Frontal cortex (tissue), 4 donors: ENCODE measurements at places on chromosomes 3 and 15.

DNA sequence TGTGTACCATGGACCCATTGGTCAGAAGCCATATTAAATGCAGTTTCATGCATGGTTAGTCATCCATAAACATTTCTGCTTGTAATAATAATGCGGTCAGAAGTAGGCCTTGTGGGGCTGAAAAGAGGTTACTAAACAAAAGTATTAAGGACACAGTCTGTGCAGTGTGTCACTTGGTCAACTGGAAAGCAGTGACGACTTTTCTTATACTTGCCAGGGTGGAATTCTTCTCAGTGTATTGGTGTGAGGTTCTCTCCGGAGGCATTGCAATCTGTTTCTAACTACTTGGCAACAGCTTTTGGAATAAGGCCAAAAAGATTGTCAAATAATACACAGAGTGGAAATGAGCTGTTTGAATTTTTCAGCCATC, 46.8 kb downstream of the CHL1 start:
- no peak for DNase-seq

- no peak for DNase-seq
Measured at GRCh38 chr3:178900029-178900646, 171.5 kb downstream of the ZMAT3 start.

GRCh38 chr3:119620899-119621298, 23.2 kb downstream of the PLA1A start:
- DNase-seq, result no peak

- DNase-seq, result no peak
Measured at GRCh38 chr3:1117843-1118473, 25.1 kb downstream of the CNTN6 start.

DNA sequence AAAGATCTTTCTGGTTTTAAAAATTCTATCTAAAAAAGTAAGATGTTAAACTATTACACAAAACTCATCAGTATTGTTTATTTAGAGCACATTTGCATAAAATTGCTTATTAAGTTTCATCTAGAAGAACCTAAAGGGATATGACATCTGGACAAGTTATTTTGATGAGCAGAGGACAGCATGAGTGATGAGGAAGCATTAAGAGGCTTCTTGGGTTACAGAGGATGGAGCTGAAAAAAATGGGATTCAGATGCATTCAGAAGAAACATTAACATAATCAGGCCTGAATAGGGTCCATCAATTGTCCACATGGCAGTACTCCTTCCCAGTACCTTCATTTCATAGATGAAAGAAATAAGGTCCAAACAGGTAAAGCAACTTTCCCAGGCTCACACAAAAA, 41.6 kb downstream of the IMPG2 start:
- DNase-seq, result no peak

DNA sequence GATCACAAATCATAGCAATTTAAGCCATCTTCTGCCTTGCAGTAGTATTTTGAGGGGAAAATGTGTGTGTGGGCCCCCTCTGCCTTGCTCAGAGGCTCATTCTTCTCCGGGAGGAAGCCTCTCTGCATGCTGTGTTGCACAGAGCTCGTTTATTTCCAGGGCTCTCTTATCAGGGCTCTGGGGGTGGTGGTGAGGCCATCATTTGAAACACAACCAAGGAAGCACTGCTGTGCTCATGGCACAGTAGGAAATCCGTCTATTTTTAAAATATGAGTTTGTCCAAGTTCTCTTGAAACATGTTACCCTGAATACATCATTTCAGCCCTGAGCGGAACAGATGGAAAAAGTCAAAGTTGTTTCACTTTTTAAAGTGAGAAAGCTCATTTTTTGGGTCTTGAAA, 369.0 kb upstream of the CFAP20DC start:
- DNase-seq, result no peak

- DNase-seq, result no peak
Measured at GRCh38 chr3:17771177-17772017, 29.0 kb upstream of the TBC1D5 start.

- DNase-seq, result no peak
Measured at GRCh38 chr15:101283931-101284330, 6.6 kb upstream of the SELENOS start.

DNA sequence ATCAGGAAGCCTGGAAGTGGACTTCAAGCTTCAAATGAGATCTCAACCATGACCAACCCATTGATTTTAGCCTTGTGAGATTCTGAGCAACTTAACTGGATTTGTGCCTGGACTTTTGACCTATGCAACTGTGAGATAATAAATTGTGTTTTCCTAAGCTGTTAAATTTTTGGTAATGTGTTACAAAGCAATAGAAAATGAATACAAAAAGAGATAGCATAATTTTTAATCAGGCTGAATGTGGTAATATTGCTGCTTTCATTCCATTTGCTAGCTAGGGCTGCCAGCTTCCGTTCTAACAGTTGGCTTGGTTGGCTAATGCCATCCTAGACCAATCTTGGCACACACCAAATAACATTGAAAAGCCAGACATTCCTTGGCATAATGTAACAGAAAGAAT, 12.2 kb downstream of the PROS1 start:
- DNase-seq, result no peak

- no peak for DNase-seq
Measured at GRCh38 chr15:101314336-101315125, 19.5 kb upstream of the SNRPA1 start.

DNA sequence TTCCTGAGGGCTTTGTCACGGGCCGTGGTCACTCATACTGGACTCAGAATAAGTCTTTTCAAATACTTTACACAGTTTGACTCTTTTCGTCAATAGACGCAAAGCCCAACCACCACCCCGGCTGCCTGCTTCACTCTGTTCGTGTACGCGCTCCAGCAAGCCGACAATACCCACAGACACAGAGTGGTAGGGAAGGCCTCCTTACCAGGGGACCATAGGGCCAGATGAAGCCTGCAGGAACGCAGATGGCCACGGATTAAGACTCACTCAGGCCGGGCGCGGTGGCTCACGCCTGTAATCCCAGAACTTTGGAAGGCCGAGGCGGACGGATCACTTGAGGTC, 29.7 kb downstream of the EFCAB12 start:
- no peak for DNase-seq

DNA sequence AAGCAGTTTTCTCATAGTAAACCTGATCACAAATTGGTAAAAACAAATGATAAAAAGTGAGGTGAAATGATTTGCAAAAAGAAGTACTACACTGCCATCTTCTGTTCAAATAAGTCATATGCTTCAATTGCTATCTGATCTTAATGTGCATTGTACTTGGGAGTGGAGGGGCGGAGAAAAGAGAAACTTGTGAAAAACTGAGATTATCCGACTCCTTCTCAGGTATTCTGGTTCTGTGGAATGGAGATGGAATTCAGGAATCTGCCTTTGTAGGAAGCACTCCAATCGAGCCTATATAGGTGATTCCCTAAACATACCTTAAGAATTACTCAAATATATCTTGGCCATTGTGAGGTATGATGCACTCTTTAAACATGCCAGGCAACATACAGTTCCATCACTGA, 180.6 kb downstream of the CHL1 start:
- no peak for DNase-seq

DNA sequence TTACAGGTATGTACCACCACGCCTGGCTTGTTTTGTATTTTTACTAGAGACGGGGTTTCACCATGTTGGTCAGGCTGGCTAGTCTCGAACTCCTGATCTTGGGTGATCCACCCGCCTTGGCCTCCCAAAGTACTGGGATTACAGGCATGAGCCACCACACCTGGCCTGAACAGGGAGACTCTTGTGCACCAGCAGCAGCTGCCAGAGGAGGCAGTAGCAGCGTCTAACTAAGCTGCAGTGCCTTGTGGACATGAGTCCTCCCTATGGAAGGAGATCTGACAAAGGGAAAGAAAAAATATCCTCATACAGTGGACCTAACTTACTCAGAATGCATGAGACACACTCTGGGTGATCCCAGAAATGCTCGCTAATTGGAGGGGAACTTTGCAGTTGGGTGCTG, 36.8 kb upstream of the NEO1 start:
- DNase-seq, result no peak

DNA sequence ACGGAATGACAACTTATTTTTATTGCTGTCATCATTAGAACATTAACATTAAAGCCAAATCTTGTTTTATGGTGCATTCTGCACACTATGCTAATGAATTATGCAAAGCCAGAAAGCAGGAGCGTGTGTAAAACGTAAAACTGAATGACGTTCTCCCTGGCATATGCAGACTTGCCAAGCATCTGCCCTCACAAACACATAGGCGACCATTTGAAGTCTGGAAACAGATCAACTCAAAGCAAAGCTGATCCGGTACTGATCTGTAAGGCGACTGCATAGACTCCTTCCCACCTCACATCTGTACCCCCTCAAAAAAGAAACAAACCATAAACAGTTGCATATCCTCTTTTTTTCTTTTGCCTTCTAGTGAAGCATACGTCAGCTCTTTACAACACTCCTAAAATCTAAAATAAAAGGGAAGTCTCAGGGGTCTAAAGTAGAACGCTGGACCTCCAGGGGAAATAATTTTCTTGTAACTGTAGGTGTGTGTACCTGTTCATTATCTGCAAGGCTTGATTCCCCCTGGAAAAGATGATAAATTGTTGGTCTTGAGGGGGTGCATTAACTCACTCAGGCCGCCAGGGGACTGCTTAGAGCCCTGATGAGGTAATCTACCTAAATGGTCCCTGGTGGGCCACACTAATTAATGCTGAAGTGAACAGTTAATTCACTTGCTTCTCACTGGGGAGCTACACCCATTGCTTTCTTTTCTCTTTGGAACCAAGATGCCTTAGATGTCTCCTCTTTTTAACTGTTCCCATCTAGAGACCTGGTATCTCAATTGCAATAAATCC, 231.4 kb downstream of the CDIN1 start:
- peak; percentile 4 for DNase-seq

- no peak for DNase-seq
Measured at GRCh38 chr3:51982352-51982837, 940 bp upstream of the ACY1 start.

DNA sequence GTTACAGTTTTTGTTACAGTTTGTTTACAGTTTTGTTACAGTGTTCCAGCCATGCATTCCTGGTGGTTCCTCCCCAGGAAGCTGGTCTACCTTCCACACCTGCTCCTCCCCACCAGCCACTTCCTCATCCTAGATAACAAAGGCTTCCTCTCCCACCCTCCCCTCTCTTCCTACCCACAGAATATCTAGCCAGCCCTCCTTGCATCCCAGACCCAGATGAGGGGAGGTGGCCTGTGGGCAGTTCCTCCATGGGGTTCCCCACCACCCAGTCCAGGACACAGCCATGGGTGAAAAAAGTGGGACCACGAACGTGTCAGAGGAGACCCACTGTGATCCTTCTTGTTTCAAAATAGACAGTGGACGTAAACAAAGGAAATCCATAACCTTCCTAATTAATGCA, 122.8 kb upstream of the ABHD17C start:
- DNase-seq, result no peak

DNA sequence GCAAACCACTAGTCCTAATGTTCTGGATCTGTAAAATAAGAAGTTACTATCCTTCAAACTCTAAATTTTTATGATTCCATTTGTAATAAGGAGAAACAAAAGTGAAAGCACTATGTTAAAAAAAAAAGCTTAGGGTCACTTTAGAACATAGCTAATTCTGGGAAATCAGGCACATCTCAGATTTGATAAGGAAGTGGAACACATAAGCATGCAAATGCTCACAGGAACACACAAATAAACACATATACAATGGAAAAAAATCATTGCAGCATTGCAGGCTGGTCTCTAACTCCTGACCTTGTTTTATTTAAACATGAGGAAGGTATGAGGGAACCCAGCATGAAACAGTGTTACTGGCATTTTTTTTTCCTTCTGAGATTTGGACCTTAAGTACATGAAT, 63.2 kb upstream of the TNFSF10 start:
- no peak for DNase-seq

DNA sequence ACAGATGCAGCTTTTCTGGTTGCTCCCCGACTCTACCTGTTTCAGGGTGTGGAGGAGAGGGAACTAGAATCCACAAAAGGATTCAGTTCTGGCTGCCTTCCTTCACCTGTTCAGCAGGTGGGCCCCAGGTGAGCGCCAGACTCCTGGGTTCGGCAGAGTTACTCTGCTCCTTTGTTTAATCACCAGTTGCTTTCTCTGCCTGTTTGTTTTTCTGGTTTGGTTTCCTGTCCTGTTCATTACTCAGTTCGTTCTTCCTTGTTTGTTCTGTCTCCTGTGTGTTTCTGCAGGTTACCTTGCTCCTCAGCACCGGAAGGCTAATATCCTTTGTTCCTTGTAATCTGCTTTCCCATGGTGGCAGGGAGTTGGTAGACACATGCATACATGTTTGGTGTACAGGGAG, 508.5 kb upstream of the ATP11B start:
- no peak for DNase-seq

- DNase-seq, result peak; percentile 51
Measured at GRCh38 chr3:45545476-45545875, 49.1 kb upstream of the LIMD1 start.

GRCh38 chr3:192496905-192497587, 230.3 kb downstream of the FGF12 start:
- DNase-seq, result no peak

DNA sequence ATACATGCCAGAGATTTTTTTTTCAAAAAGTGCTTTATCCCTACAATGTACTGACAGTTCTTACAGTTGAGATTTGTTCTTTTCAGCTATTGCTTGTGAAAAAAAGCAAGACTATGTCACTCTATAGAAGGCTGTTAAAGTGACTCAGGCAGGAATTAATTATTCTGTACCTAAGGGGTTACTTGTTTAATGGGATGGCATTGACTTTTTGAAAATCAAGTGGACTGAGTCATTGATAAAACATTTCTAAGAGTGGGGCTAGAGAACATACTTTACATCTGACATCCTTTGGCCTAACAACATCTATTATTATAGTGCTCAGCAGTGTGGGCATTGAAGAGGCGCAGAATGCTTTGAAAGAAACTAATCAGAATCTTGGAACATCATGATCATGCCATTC, 34.3 kb downstream of the INTS14 start:
- DNase-seq, result no peak

DNA sequence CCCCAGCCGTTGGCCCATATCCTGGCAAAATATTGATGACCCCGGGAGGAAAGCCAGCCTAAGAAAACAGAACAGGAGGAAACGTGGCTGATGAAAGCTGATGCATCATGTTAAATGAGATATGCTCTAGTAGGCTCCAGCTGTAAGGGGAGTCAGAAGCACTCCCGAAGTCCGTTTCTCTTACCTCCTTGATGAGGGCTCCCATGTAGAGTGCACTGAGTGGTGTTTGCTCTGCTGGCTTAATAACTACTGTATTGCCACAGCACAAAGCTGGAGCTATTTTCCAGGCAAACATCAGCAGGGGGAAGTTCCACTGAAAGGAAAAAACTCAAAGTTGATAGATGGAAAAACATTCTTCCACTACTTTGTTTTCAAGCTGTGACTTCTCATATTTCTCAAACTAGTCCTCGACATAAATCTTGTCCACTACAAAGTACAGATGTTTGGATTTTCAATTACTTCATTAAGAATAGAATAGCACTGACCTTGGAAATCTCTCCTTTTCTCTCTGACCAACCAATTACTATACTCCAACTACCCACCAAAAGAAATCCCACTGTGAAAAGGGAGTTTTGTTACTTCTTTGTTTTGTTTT, 72.7 kb downstream of the ALDH1A2 start:
- DNase-seq, result no peak

- no peak for DNase-seq
Measured at GRCh38 chr15:80550908-80551260, 144.2 kb upstream of the ABHD17C start.

- DNase-seq, result no peak
Measured at GRCh38 chr15:65528461-65529060, 1.7 kb upstream of the HACD3 start.

GRCh38 chr3:60403866-60404265, 847.4 kb downstream of the FHIT start:
- no peak for DNase-seq
